ENCODE measurements at places on chromosomes 2 and 18.

- no peaks in the 10 kb centered on the region for H3K36me3 ChIP-seq
- H3K4me3 ChIP-seq = peak overlapping the region; percentile 99
- peak overlapping the region; percentile 93 for H3K27ac ChIP-seq
Measured at GRCh38 chr2:99181624-99182000, 628 bp downstream of the MRPL30 start.

DNA sequence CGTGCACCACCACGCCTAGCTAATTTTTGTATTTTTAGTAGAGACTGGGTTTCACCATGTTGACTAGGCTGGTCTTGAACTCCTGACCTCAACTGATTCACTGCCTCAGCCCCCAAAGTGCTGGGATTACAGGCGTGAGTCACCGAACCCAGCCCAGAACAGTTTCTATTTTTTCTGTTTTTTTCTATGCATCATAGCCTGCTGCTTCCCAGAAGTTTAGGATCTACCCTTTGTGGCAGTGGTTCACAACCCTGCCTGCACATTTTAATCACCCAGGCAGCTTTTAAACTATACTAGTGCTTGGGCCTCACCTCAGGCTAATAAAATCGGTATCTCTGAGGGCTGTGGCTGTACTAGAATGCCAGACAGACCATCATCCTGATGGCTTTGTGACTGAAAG lies 39.7 kb upstream of the SOCS6 start:
- H3K4me3 ChIP-seq = no peak overlapping the region
- peaks cover 6% of the 10 kb centered on the region for H3K4me1 ChIP-seq
- no peak overlapping the region for H3K27ac ChIP-seq
- H3K27me3 ChIP-seq = peaks cover 4% of the 10 kb centered on the region
- H3K36me3 ChIP-seq = no peaks in the 10 kb centered on the region

- H3K4me3 ChIP-seq = no peak overlapping the region
- H3K36me3 ChIP-seq = no peaks in the 10 kb centered on the region
- no peak for DNase-seq
- H3K27ac ChIP-seq = no peak overlapping the region
Measured at GRCh38 chr2:211823886-211824479, 714.6 kb downstream of the ERBB4 start.

GRCh38 chr2:107258531-107259407 lies 372.8 kb upstream of the ST6GAL2 start:
- no peaks in the 10 kb centered on the region for H3K4me1 ChIP-seq
- no peak overlapping the region for H3K4me3 ChIP-seq
- H3K27ac ChIP-seq = no peak overlapping the region
- no peaks in the 10 kb centered on the region for H3K36me3 ChIP-seq
- H3K27me3 ChIP-seq = peaks cover 2% of the 10 kb centered on the region

- peaks cover 2% of the 10 kb centered on the region for H3K4me1 ChIP-seq
- DNase-seq = no peak
- no peak overlapping the region for H3K4me3 ChIP-seq
- H3K36me3 ChIP-seq = peaks cover 5% of the 10 kb centered on the region
- H3K27me3 ChIP-seq = peaks cover 14% of the 10 kb centered on the region
Measured at GRCh38 chr2:120661551-120661950, 74.1 kb upstream of the GLI2 start.

Measured in endothelial cell (in vitro differentiated cells).